Kasumi-1 (cell line): ENCODE measurements at places on chromosomes 1 and 21.

DNA sequence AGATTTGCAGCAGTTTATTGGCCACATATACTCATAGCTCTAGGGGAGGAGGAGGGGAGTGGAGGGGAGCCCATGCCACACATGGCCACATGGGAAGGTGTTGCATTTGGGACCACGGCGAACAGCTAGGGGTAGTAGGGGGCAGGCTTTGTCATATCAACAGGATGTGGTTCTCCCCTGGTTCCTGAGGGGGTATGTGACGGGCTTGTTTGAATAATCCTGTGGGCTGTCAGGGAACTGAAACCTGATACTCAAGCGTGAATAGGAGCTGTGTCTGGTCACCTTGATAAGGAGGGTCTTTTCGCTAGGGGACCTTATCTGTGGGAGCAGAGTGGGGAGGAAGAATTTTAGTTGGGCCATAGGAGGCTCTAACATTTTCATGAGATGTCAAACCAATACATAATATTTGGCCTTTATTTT, 264.7 kb downstream of the CTH start:
- DNase-seq = peak; percentile 6

- no peak for DNase-seq
Observed at GRCh38 chr1:97942161-97943123, 21.6 kb upstream of the DPYD start.

- DNase-seq = no peak
Observed at GRCh38 chr1:94119306-94119705, 1.6 kb downstream of the ABCA4 start.

DNA sequence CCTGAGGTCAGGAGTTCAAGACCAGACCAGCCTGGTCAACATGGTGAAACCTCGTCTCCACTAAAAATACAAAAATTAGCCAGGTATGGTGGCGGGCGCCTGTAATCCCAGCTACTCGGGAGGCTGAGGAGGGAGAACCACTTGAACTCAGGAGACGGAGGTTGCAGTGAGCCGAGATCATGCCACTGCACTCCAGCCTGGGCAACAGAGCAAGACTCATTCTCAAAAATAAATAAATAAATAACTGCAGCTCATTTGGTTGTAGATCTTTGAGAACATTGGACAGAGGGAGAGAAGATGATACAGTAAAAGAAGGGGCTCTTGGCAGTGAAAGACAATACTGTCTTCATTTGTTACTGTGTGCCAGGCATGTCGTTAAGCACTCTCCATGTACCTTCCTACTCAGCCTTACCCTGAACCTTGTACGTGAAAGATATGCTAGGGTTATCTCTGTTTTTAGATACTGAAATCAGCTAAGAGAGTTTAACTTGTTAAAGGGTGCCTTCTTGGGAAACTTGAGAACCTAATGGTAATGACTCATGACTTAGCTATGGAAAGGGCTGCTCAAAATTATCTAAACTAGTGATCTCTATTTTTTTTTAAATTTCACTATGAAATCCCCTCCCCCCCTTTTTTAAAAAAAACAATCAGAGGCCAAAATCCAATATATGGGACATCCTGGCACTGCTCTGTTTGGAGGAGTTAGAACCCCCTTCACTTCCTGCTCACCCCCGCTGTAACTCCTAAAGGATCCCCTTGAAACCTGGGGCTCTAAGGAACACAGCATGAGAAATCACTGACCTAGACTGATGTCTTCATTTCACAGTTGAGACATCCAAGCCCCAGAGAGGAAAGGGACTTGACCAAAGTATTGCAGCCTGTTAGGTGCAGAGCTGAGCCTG, 6.8 kb upstream of the KPNA6 start:
- no peak for DNase-seq

DNA sequence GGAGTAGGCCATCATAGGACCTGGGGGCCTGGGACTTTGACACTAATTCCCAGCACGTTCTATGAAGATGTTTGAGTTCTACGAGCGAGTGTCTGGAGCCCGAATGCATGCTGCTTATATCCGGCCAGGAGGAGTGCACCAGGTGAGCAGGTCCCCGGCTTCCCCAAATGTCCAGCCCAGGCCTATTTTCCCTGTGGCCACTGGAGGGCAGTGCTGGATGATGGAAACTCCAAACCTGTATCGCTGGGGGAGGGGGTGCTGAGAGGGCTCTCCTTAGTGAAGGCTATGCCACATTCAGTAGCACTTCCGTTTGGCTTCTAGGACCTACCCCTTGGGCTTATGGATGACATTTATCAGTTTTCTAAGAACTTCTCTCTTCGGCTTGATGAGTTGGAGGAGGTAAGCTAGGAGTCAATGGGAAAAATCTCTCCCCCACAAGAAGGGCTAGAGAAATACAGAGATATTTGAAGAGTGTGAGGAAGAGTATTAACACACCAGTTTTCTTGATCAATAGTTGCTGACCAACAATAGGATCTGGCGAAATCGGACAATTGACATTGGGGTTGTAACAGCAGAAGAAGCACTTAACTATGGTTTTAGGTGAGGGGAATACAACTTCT, 5.2 kb upstream of the FCER1G start:
- peak; percentile 74 for DNase-seq

- DNase-seq = no peak
Observed at GRCh38 chr21:44534688-44535087, 5.3 kb downstream of the KRTAP10-1 start.

GRCh38 chr1:154474802-154475201, 27.2 kb upstream of the TDRD10 start:
- peak; percentile 50 for DNase-seq

DNA sequence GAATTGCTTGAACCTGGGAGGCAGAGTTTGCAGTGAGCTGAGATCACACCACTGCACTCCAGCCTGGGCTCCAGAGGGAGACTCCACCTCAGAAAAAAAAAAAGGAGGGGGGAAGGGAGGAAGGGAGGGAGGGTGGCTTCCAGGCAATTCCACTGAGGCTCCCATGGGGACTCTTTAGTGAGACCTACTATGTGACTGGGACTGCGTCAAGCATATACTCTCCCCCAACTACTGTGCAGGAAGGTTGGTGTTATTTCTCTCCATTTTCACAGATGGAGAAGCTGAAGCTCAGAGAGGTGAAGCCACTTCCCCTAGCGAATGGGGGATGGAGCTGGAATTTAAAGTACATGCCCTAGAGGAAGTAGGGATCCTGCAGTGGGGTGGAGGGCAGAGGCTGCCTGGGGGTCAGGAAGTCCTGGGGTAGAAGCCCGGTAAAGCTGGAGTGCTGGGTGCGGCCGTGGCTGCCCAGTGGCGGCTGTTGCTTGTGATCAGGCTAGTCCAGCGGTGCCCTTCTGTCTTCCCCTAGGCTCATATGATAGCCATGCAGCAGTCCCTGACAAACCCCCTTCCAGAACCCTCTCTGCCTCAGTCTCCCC, 40.3 kb downstream of the RAP1GAP start:
- DNase-seq = peak; percentile 23

- peak; percentile 29 for DNase-seq
Observed at GRCh38 chr1:246092136-246092535, 414.9 kb downstream of the SMYD3 start.

DNA sequence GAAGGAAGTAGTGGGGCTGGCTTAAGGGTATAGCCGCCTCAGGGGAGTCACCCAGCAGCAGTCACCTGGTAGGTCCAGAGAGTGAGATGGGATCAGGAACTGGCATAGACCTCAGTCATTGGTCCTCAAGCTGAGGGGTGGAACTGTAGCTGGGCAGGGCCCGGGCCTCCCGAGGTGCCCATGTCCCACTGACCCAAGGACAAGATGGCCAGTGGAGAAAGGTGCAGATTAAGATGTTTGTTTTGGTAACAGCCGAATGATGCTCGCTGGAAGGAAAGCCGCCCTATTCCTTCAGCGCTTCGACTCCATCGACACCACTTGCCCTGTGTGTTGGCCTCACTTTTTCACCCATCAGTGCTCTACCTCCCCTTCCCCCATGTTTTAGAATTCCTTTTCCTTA, 16.4 kb downstream of the COL9A2 start:
- no peak for DNase-seq

DNA sequence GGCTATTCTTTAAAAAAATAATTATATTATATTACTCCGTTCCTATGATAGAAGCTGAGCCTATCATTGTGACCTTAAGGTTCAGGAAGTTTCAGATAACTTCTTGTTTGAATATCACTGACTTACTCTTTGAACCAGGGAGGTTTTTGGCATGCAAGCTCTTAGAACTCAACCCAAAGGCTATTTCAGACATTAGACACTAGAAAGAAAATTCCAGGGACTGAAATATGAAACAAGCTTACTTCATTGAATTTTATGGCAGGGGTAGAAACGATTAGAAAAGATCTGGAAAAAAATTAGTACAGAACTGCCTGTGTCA, 159.6 kb downstream of the DENND1B start:
- DNase-seq = no peak

GRCh38 chr1:114368560-114369255, 142.3 kb downstream of the TRIM33 start:
- no peak for DNase-seq

DNA sequence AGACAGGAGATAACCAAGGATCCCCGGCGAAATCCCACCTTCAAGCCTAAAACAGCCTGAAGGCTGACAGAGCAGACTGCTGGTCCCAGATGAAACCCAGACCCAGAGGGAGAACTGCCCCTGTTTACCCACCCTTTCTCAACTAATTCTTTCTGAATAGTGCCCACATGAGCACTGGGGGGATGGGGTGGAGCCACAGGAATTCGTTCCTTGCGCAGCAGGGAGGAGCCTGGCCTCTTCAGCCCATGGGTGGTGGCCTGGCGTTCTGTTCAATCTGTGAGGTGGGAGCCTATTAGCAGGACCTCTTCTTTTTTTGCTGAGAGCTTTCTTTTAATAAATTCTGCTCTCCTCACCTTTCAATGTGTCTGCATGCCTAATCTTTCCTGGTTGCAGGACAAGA, 6.6 kb upstream of the AK5 start:
- no peak for DNase-seq

DNA sequence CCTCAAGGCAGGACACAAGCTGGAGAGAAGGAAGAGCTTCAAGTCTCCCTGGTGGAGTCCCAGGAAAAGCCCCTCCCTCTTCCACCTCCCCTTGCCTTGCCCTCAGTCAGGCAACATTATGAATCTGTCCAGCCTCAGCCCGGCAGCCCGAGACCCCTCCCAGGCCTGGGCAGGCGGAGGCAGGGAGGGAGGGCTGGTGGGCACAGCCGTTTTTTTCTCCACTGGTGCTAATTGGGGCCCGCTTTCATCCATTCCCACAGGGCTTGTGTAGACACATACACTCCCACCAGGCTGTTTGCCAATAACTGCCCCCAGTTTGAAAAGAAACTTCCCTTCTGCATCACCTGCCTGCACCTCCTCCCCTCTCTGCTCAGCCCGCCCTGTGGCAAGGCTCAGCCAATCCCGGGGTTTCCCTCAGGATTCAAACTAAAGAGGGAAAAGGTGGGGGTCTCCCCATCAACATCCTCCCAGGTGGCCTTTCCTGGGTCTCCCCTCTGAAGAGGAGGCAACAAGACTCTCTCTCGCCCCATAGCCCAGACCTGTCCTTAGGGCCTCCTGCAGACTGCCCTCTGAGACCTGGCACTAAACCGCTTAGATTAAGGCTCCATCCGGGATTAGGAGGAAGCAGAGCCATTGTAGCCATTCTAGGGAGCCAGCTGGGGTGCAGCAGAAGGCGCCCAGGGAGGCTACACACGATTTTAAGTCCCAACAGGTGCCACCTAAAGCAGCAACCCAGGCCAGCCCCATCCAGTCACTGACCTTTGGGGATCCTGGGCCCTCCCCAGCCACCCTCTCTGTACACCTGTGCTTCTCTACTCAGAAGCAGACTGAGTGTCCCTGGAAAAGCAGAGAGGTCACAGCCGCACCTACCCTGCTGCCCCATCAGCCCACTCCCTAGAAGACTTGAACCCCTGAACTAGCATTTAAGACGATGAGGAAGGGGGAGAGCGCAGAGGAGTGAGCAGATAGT, 3.5 kb downstream of the IGSF9 start:
- no peak for DNase-seq

- DNase-seq = peak; percentile 82
Observed at GRCh38 chr1:62175568-62176179, 19.0 kb upstream of the L1TD1 start.

GRCh38 chr1:87393445-87394085, 64.9 kb downstream of the LMO4 start:
- DNase-seq = no peak

- DNase-seq = no peak
Observed at GRCh38 chr1:107879927-107880326, 85.1 kb downstream of the VAV3 start.

GRCh38 chr1:221040691-221041285, 161.5 kb downstream of the HLX start:
- no peak for DNase-seq

DNA sequence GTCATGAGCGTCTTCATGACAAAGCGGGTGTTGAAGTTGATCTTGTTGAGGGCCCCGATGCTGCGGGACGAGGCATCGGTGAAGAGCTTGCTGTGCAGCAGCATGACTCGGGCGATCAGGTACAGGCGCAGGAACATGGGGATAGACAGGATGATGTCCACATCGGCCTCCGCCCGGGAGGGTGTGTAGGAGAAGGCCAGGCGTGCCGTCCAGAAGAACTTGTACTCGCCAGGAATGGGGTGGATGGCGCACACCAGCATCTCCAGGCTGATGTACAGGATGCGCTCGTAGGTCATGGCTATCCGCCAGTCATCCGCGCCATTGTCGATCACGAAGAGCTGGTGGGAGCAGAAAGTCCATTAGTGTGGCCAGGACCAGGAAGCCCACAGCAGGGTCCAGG, 98.0 kb downstream of the KCNN3 start:
- DNase-seq = no peak

- DNase-seq = no peak
Observed at GRCh38 chr1:214331180-214331579, 50.2 kb downstream of the SMYD2 start.

DNA sequence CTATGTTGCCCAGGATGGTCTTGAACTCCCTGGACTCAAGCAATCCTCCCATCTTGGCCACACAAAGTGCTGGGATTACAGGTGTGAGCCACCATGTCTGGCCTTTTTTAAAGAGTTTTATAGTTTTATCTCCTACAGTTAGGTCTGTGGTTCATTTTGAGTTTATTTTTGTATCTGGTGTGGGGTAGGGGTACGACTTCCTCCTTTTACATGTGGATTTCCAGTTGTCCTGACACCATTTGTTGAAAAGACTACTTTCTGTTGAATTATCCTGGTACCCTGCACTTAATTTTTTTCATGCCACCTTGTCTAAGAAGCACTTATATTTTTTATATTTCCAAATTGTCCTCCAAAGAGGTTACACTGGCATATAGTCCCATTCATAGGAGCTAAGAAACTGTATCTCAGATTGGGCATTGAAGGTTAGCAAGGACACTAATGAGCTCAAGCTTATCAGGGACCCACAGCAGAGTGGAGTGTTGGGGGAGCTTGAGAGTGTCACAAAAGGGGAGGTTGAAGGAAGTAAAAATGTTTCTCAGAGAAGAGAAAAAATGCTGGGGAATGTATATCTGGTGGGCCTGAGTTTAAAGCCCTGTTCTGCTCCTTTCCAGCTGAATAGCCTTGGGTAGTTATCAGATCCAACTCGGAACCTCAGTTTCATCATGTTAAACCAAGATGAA, 23.4 kb upstream of the MEF2D start:
- peak; percentile 34 for DNase-seq

GRCh38 chr21:29939104-29939923, 482 bp downstream of the GRIK1 start:
- DNase-seq = no peak
